ENCODE measurements at places on chromosomes 3 and 15.
A peak's percentile ranks its signal among the peaks of the same experiment; 100 is the strongest.

DNA sequence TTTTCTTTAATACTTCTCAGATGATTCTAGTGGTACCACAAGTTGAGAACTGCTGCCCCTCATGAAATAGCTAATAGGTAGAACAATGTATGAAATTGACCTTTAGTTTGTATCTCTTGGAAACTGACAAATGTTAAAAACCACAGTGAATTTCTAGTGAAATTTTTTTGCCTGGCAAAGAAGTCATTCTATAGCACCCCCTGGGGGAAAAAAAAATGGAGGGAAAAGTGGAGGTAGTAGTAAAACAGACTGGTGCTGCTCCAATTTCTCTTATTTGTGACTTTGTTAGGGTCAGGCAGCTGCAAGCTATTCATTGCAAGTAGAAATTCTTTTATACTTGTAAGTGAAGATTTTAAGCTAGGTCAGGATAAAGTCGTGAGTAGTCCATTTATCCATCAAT lies 605.0 kb downstream of the NLGN1 start:
- DNase-seq: no peak

GRCh38 chr15:68640791-68641331 lies 62.1 kb downstream of the CORO2B start:
- no peak for DNase-seq

DNA sequence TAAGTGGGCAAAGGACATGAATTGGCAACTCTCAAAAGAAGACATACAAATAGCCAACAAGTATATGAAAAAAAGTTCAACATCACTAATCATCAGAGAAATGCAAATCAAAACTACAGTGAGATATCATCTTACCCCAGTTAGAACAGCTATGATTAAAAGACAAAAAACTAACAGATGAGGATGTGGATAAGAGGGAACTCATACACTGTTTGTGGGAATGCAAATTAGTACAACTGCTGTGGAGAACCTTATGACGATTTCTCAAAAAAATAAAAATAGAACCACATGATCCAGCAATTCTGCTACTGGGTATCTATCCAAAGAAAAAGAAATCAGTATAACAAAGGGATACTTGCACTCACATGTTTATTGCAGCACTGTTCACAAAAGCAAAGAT lies 28.6 kb downstream of the NEK10 start:
- DNase-seq: no peak

DNA sequence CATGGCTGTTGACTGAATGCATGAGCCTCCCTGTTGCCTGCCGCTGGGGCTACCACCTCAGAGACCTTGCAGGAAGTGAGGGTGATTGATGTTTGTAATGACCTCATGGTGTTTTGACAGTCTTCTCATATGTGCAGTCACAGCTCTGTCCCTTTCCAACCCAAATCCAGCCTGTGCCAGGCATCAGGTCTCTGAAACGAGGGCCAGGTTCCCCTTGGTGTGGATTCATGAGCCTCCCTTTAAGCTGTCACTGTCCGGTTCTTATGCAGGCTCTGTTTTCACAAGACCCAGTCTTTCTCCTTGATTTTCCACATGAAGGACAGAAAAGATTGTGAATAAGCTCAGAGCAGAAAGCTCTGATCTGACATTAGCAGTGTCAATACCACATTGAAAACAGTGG lies 43.1 kb downstream of the CEMIP start:
- no peak for DNase-seq

- DNase-seq: no peak
These were observed 56.0 kb upstream of the SLC4A7 start for GRCh38 chr3:27540231-27540630.

GRCh38 chr15:67066959-67067853 lies 1.8 kb downstream of the SMAD3 start:
- no peak for DNase-seq

GRCh38 chr15:61715082-61715481 lies 345.2 kb downstream of the VPS13C start:
- no peak for DNase-seq

DNA sequence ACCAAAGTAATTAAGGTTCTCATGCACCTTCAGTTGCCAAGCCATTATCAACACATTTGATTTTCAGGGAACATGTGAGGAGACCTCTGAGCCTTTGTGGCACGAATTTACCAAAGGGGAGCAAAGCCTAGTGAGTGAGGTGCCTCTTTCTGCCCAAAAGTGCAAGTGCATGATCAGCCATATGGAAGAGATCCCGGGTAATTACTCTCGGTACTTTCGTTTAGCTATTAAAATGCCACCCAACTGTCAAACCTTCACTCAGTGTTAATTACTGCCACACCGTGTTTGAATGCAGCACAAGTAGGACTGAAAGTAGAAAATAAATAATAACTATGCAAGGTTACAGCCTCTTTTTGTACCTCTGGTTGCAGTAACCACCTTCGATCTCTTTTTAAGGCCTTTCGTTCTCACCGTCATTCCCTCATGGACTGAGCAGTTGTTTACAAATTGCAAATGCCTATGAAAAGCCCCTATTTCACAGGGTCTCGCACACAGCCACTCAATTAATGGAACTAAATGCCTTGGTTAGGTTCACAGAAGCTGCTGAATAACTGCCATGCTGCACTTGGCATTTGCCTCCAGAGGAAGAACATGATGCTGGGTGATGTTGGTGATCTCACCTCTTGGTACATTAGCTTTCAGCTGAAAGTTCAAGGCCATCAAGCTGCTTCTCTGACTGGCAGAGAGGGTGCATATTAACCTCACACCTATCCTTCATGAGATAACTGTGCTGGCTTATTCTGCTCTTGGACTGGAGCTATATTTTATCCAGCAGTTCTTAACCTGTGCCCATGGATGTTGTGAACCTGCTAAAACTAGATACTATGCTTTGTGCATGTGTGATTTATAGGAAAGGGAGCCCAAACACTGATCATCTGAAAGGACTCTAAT lies 69.9 kb downstream of the TNIK start:
- DNase-seq: no peak

DNA sequence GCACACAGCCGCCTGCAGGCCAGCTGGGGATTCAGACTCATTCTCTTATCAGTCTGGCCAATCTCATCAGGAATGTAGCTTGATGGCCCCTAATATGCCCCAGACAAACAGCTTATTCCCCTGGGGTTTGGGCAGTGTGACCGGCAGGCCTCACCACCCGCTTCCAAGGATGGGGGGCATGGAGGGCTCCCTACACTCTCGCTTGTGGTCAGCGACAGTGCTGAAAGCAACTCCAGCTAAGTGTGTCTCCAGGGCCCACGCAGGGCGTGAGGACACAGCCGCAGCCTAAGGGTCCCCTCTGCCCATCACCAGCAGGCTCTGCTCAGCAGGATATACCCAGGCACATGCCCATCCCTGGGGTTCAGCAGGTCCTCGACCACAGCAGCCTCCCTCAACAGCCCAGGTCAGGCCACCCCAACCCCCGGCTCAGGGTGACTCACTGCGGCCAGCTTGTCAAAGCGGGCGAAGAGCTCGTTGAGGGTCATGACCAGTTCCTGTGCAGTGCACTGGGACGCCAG lies 116.7 kb downstream of the ADCY5 start:
- DNase-seq: no peak

DNA sequence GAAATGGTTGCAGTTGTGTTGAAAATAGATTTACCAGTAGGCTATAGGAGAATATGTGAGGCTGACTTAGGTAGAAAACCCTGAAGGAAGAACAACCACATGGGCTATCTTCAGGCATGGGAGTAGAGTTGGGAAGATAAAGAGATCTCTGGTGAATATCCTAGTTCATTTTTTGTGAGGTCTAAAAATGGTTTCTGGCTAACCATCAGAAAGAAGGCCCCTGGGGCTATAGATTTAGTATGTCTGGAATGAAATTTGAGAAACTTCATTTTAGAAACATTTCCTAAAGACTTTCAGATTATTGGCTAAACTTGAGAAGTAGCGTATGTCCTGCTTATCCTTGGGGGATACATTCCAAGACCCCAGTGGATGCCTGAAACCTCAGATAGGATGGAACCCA lies 148.2 kb downstream of the NAALADL2 start:
- no peak for DNase-seq

DNA sequence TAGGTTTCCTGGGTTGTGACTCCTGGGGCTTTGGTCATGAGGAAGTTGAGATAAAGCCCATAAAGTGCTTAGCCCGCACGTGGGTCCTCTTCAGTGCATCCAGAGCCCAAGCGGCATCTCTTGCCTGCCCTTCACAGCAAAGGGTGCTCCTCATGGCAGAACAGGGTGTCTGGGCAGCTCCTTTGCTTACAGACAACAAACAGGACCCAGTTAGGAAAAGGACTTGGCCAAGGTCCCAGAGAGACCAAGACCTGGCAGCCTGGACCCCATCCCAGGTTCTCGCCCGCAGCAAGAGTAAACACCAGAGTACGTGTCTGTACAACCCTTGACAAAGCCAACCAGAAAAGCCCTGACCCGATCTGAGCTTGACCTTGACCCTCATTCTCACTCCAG lies 27.0 kb downstream of the ALS2CL start:
- DNase-seq: no peak

GRCh38 chr3:157530637-157531300 lies 27.6 kb upstream of the VEPH1 start:
- DNase-seq: no peak

DNA sequence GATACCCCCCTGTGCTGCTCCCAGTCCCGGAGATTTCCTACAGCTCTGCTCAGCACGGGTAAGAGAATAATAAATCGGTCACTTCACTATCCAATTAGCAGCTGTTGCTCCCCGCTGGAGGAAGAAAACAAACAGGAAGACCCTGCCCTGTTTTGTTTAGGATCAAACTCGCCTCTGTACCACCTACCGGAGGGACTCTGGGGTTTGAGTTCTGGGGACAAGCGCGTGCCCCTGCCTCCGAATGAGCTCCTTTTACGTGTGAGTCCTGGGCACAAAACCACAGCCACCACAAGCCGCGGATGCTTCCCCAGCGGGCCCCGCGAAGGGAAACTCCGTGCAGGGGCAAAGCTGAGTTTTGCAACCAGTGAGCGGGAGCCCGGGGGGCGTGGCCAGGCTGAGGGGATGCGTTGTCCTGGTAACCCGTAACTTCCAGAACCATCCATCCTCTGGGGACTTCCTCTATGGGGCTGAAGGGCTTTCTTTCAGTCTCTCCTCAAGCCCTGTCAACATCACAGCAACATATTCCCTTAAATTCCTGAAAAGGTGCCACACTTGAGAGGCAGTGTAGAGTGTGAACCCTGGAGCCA lies 315.7 kb upstream of the PROK2 start:
- peak; percentile 73 for DNase-seq

DNA sequence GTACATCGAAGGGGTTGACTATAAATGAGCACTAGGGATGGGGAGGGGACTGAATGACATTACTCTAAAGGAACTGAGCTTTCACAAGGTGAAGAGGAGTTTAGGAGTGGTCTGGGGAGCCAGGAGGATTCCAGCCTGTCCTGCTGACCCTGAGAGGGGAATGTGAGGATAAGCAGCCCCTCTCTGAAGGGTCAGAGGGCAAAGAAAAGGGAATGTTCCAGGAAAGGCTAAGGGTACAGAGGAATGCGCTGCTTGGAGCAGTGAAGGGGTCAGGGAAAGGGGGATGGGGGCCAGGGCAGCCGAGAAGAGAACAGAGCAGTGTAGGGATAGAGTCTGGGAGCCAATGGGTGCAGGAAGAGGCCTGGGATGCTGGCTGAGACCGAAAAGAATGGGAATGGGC lies 28.0 kb upstream of the TPM1 start:
- DNase-seq: no peak

GRCh38 chr3:9525078-9525477 lies 28.5 kb downstream of the LHFPL4 start:
- no peak for DNase-seq

DNA sequence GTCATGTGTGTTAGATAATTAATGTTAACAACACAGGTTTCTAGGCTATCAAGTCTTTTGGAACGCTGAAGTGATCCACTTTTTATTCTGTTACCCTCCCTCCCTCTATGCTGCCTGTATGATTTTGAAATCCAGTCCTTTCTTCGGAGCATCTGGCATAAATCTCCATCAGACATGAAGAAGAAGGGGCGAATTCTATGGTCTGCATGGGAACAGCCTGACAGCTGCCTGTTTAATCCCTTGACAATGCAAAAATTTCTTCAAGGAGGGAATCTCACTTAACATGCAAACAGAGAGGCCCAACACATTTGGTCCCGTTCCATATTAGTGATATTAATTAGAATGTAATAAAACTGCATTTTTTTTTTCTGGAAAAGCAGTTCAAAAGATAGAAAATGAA lies 145.2 kb downstream of the VGLL3 start:
- no peak for DNase-seq

DNA sequence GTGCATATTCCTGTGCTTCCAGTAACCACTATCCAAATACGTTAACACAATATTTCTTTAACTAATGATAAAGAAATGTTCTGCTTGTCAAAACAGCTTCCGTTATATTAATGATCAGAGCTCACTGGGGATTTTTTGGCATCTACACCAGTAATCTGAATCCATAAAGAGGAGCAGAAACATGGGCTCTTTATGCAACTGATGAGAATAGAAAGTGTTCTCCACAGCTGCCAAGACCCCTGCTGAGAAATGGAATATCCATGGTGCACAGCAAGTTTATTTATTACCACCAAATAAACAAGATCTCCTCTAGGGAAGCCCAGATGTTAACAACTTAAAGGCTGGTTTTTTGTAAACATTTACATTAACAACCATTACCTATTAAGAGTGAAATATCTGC lies 54.5 kb downstream of the ALDH1A2 start:
- no peak for DNase-seq

GRCh38 chr3:56025326-56025725 lies 442.9 kb downstream of the ERC2 start:
- no peak for DNase-seq
